Pancreas (tissue), 10 donors: ENCODE measurements at places on chromosomes 16 and 17.
A peak's percentile ranks its signal among the peaks of the same experiment; 100 is the strongest.

DNA sequence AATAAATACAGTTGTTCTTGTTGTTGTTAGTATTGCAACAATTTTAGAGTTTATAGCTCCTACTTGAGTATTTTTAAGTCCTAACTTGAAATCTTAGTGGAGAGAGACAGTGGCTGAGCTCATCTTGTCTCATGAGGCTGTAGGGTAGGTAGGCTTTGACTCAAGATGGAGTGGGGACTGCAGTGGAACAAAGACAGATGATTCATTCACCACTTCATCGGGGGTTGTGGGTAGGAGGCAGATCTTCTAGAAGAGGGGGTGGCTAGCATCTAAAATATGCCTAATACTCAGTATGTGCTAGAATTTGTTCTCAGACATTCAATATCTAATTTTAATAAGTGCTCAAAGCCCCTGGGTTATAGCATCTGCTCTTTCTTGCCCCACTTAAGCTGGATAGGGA, 13.1 kb upstream of the MMD start:
- no peak for DNase-seq

GRCh38 chr17:78012428-78012827, 53.9 kb downstream of the TNRC6C start:
- DNase-seq, result no peak

DNA sequence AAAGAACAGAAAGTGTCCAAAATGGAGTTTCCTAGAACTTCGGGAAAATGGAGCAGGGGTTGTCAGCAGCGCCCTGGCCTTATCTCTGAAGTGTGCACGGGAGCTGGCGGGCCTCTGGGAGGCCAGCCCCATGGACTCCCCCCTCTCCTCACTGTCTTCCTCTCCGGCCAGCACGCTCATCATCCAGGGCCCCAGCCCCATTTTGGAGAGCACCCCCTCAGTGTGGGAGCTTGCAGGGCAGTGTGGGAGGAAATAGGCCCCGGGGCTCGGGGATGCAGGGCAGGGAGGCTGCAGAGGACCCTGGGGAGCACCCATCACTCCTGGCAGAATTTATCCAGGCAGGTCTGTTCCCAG, 4.9 kb upstream of the PABPN1L start:
- DNase-seq, result no peak

DNA sequence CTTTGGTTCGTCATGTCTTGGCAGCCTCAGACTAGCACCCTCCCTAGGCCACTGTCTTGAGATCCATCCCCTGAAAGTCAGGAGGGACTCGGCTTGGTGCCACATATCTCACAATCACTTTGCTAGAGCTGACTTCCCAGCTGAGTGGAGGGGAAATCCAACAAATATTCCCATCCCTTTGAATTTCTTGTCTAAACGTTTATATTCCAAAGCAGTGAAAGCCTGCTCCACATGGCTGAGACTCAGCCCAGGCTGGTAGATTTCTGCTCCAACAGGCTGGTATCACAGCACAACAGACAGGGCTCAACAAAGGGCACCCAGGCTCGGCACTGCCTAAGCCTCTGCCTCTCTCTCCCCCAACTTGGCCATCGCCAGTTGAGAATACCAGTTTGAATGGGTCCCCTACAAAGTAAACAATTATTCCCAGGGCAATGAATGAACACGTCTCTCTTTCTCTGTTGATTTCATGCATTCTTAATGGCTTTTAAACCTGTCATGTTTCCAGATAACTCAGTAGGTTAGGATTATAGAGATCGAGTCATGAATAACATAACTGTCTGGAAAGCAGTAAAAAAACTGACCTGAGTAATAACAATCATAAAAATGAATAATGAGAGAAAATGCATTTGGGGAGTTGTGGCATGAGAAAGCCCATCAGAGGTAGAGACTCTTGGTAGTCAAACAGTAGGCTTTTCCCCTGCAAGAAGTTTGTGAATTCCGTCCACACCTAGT, 1.0 kb downstream of the KRT13 start:
- no peak for DNase-seq

GRCh38 chr16:72827866-72828265, 220.1 kb downstream of the ZFHX3 start:
- DNase-seq, result no peak

DNA sequence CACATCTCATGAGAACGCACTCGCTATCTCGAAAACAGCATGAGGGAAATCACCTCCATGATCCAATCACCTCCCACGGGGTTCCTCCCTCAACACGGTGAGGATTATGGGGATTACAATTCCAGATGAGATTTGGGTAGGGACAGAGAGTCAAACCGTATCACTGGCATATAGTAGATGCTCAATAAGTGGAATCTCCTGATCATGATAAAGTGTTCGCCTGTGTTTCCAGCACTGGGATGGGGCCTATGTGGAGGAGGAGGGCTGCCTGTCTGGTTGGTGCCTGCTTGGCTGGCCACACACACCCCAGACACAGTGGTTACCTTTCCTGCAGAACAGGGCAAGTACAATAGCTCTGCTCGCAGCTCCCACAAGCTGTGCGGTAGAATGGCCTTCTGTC, 6.1 kb upstream of the MGAT5B start:
- DNase-seq, result no peak

GRCh38 chr16:71961066-71962039, 38.8 kb downstream of the PKD1L3 start:
- DNase-seq, result peak; percentile 63

DNA sequence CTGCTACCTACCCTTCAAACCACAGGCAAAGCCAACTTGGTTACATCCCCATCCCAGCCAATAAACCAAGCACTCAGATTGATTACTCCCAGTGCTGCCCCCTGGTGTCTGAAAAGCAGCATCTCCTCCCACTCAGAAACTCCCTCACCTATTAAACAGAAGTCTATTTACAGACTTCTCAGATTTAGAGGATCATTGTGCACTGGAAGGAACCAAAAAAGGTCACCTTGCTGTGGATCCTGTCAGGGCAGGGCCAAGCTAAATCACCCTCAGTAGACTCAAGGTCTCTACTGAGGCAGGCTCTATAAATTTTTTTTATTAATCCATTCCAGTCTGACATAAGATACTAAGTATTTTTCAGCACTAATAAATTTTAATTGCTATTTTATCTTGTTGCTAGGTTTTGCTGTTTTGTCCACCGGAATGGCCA, 17.6 kb downstream of the HIGD1B start:
- DNase-seq, result peak; percentile 46

DNA sequence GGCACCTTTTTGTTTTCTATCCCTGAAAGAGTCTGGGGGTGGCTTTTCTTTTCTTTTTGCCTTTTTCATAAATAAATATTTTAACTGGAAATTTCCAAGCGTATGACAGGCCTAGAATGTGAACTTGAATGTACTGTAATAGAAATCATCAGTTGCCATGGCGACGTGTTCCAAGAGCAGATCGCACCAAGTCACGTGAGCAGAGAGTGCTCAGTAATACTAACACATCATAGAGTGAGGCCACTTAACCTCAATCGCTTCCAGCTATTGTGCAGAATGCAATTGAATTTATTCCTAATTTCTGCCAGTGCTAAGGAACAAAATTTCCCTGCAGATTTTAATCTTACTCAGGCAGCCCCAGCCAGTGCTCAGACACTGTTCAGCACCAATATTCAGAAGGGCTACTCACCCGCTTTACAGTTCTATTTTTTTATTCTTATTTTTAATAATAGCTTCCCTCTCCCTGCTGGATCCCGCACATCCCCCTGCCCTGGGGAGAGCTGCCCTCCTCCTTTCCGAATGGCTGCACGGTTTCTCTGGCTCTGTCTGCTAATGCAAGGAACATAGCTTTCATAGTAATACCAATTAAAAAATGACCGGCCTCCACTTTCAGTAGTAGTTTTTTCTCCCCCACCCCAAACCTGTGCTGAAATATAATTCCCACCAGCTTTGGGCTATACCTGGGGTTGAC, 26.2 kb upstream of the PMFBP1 start:
- peak; percentile 35 for DNase-seq

- DNase-seq, result no peak
These were observed 257.5 kb downstream of the CDH11 start for GRCh38 chr16:64864232-64864809.

- no peak for DNase-seq
These were observed 18.1 kb downstream of the EFTUD2 start for GRCh38 chr17:44881145-44881544.

DNA sequence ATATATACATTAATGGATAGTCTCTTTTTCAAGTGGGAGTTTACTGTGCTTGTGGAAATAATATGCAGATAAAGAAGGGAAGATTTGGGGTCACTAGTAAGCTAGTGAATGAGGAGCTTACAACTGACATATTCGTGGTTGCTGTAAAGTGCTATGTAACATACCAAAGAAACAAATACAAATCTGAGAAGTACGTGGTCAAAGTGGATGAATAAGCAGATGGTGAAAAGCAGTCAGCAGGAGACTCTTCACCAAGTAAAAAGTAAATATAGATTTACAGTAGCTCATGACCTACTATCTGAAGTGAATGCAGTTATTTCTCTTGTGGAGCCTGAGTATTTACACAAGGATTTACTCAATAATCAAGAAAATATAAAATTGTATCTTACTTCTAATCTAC, 136.6 kb upstream of the ELAC2 start:
- DNase-seq, result no peak

DNA sequence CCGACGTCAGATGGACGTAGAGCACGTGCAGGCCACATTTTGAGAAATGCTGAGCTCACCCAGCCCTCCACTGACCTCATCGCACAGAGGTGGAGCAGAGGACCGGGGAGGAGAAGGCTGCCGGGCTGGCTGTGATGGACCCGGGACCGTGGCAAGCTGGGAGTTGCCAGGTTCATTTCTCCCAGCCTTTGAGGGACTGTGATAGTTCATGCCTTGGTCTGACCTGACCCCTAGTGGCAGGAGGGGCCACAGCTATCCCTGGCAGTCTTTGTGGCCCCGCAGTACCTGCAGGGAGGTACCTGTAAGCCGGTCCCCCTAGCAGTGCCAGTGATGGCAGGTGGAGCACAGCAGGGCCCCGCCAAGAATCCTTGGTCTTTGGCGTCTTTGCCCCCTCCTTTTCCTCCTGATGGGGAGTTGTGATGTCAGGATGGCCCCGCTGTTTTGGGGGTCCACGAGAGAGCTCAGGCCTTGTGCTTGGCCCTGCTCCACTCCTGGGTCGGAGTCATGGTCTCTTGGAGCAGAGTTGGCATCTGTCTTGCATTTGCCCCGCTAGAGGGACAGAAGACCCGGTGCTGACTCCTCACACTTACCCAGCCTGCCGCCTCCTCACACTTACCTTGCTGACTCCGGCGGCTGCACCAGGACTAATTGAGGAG, 50.4 kb downstream of the OR1D5 start:
- DNase-seq, result peak; percentile 55

- DNase-seq, result no peak
These were observed 28.9 kb downstream of the CDRT15 start for GRCh38 chr17:14207791-14208190.

DNA sequence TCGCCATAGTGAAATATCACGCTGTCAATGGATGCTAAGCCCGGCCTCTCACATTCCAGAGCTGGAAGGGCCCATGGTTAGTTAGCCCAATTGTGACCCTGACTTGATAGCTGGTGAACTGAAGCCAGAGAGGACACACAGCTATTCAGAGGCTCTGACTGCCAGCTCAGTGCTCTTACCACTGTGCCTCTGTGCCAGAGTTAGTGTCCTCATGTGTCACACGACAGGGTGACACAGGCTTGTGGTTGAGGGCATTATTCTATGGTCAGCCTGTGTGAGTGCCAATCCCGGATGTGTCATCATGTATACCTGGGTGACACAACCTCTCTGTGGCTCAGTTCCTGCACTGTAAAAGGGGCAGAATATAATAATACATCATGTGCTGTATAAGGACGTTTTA, 2.5 kb upstream of the MT1X start:
- no peak for DNase-seq

- DNase-seq, result no peak
These were observed 28.1 kb upstream of the ITGA2B start for GRCh38 chr17:44417553-44417952.

DNA sequence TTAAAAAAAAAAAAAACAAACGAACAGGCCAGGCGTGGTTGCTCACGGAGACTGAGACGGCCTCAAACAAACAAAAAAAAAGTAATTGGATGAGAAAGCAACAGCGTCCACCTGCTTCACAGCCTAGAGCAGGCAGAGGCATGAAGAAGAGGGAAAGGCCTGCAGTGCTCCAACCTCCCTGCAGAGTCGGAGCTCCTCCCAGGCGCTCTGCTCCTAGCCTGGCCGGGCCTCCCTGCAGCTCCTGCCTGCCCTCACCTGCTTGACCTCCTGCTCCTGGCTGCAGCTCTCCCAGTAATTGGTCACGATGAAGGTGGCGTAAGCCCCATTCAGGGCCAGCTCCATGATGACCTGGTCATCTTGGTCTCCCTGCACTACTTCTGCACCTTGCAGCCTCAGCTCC, 5.5 kb downstream of the NMRAL1 start:
- no peak for DNase-seq

DNA sequence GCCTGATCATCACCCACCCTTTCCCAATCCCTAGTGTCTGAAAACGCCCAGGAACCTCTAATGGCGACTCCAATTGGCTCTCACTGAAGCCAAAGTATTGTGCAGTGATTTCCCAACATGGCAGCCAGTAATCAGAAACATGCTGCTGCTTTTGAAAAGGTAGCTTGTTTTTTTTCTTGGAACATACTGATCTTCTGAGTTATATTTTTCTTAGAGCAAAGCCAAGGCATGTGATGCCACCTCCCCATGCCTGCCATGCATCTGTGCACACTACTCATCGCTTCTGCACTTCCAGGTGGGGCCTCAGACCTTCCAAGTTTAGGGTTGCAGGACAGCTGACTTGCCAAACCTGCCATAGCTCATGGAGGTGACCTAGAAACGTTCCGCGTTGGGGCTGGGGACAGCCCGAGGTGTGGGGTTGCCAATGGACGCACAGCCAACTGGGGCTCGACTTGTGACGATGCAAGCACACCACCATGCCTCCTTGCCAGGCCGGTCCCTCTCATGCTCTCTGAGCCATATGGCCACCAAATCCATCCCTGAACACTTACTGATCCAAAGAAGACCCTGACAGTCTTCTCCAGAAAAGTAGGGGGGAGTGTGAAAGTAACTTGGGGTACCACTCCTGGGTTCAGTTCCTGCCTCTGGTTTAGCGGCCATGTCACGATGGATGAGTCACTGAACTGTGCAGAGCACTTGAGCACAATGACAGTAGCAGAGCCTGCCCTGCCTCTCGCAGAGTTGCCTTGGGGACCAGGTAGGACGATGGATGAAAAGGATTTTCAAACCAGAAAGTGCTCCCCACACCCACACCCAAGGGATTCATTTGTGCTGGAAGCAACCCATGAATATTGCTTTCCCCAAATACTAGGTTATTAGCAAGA, 155.7 kb downstream of the CCDC182 start:
- no peak for DNase-seq
